ENCODE measurements at places on chromosomes 3 and 15.

GRCh38 chr3:186004209-186004608 is 66.4 kb upstream of the TRA2B start:
- no peak for DNase-seq

GRCh38 chr15:31337352-31338031 is 10.9 kb downstream of the KLF13 start:
- no peak for DNase-seq

- DNase-seq, result no peak
Measured at GRCh38 chr3:177367788-177368187, 170.5 kb upstream of the TBL1XR1 start.

DNA sequence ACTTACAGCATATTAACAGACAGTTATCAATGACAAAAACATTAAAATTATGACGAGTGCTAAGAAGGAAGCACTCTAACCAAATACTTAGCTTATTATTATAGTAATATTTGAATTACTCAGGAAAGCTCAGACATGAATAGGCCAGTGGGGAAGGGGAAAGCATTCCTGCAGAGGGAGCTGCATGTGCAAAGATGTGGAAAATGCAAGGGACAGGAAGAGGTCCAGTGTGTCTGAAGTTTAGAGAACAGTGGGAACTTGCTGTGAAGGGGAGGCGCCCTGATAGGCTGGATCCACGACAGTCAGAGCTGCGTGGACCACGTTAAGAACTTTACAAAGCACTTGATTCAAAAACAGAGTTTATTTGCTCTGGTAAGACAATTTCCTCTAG is 1.2 kb upstream of the SPICE1 start:
- DNase-seq, result no peak

- no peak for DNase-seq
Measured at GRCh38 chr15:97087006-97087741, 756.7 kb downstream of the NR2F2 start.

DNA sequence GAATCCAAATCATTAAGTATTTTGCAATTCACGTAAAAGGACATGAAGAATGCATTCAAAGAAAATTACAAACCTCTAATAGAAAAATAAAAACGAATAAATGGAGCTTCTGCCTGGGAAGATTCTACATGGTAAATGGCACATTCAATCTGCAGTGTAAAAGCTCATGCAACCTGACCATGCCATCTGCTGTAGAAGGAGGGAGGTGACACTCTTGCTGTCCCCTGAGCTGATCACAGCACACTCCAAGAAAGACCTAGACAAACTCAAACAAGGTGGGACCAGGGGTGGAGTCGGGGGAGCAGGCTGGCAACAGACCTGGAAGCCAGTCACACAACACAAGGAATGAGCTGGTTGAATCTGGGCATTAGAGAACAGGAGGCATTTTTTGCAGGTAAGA is 101.8 kb downstream of the BDH1 start:
- peak; percentile 51 for DNase-seq

DNA sequence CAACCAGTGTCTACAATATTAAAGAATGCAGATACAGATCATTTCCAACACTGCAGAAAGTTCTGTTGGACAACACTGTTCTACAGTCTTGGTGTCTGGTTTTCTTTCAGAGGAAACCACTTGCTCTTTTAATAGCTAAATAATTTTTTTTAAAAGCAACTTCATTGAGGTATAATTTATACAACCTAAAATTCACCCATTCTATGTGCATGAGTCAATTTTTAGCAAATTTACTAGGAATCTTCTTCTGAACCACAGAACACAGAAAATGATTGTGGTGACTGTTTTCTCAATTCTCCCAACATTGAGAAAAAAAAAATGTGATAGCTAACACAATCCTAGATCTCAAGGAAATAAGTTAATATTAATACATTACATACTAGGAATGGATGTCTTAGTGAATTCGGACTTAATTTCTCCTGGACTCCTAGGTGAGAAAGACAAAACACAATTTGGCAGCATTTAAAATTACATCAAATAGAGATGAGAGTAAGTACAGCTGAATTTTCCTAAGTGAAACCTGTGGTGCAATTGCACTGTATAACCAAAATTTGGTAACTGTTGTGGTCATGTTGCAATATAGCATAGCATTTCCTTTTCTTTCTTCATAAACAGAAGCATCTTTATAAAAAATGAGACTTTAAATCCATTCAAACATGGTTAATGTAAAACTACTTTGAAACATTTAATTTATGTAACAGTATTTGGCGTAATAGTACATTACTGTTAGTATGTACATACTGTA is 15.3 kb upstream of the PLCL2 start:
- no peak for DNase-seq

- no peak for DNase-seq
Measured at GRCh38 chr3:13157986-13158385, 84.8 kb upstream of the IQSEC1 start.

GRCh38 chr15:51401872-51402517 is 60.5 kb downstream of the GLDN start:
- peak; percentile 61 for DNase-seq

- no peak for DNase-seq
Measured at GRCh38 chr3:196634829-196635228, 4.7 kb upstream of the NRROS start.

DNA sequence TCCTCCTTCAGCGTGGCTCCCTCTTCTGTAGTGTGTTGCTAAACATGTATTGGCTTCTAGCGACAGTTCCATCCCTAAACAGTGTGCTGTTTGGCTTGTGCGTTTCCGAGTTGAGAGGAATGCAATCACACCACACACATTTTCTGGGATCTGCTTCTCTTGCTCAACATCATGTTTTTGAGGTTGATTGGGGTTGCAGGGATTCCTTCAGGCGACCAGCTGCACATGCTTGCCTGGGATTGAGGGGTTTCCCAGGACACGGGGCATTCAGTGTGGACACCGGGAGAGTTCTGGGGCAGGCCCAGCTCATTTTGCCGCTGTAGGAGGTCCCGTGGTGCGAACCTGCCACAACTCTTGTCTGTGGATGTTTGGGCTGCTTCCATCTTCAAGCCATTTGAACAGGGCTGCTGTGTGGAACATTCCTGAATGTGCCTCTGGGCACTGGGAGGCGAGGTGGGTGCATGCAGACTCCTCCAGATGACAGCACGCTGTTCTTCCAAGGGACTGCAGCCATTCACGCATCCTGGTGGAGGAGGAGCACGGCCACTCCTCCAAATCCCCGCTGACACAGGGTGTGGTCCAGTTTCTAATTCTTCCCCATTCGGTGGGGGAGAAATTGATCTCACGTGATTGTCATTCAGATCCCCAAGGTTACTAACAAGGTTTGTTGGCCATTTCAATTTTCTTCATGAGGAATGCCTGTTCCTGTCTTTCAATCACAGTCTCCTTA is 82.8 kb downstream of the PLXNA1 start:
- DNase-seq, result no peak

DNA sequence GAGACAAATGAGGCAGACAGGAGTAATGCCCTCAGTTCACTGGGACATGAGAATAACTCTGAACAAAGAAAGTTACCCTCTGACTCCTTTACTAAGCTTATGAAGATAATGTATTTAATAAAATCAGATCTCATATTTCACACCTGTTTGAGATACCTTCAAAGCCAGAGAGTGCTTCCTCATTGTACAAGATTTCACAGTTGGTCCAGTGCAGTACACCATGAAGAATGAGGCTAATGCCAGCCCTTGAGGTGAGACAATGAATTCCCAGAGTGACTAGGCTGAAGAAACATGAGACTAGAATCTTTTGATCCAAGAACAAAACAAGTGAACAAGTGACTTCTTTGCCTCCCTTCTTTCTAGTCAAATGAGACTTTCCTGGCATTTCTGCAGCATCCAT is 1133.8 kb downstream of the TUSC7 start:
- no peak for DNase-seq

GRCh38 chr3:155504682-155505081 is 211.2 kb upstream of the STRIT1 start:
- DNase-seq, result no peak

- DNase-seq, result no peak
Measured at GRCh38 chr3:34107669-34108068, 309.2 kb downstream of the PDCD6IP start.

- no peak for DNase-seq
Measured at GRCh38 chr15:69524814-69525213, 72.2 kb downstream of the RPLP1 start.

GRCh38 chr3:35500641-35501350 is 138.5 kb upstream of the ARPP21 start:
- DNase-seq, result no peak

DNA sequence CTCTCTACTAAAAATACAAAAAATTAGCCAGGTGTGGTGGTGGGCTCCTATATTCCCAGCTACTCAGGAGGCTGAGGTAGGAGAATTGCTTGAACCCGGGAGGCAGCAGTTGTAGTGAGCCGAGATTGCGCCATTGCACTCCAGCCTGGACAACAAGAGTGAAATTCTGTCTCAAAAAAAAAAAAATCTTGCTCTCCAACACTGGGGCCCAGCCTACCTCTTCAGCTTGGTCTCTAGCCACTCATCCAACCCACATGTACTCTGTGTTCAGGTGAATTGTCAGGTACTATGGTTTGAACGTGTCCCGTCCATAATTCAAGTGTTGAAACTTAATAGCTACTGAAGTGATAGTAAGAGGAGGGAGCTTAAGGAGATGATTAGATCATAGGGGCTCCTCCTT is 22.4 kb upstream of the RAB7A start:
- no peak for DNase-seq

GRCh38 chr3:106204160-106204868 is 335.5 kb upstream of the CBLB start:
- no peak for DNase-seq

- DNase-seq, result no peak
Measured at GRCh38 chr3:165641569-165642310, 195.5 kb downstream of the BCHE start.

- DNase-seq, result no peak
Measured at GRCh38 chr15:90315278-90315982, 36.7 kb upstream of the ZNF774 start.

GRCh38 chr3:72270072-72270681 is 485.2 kb upstream of the PROK2 start:
- DNase-seq, result peak; percentile 25

DNA sequence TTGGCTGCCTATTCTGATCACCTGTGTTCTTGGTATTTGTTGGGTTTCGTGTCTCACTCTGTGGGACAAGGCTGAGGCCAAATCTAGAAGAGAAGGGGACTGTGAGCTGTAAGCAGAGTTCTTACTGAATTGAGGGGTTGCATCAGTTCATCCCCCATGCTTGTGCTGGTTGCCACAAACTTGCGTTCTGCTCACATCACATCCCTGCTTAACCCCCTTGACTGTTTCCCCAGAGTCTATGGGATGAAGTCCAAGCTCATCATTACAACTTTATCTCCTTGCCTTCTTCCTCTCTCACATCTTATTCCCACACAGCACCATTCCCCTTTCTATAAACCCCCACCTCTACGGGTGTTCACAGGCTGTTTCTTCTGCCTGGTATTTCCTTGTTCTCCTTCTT is 143.8 kb upstream of the ABHD17C start:
- DNase-seq, result no peak

- DNase-seq, result no peak
Measured at GRCh38 chr15:55257012-55257670, 32.5 kb downstream of the RAB27A start.

- DNase-seq, result peak; percentile 57
Measured at GRCh38 chr3:196292286-196292923, 4.9 kb upstream of the PCYT1A start.

- DNase-seq, result no peak
Measured at GRCh38 chr3:196686436-196686835, 25.6 kb downstream of the CEP19 start.

GRCh38 chr3:188421836-188422540 is 268.0 kb downstream of the LPP start:
- peak; percentile 25 for DNase-seq

- no peak for DNase-seq
Measured at GRCh38 chr15:99421172-99421656, 144.6 kb upstream of the MEF2A start.

- DNase-seq, result no peak
Measured at GRCh38 chr15:77070180-77070494, 772 bp downstream of the TSPAN3 start.

DNA sequence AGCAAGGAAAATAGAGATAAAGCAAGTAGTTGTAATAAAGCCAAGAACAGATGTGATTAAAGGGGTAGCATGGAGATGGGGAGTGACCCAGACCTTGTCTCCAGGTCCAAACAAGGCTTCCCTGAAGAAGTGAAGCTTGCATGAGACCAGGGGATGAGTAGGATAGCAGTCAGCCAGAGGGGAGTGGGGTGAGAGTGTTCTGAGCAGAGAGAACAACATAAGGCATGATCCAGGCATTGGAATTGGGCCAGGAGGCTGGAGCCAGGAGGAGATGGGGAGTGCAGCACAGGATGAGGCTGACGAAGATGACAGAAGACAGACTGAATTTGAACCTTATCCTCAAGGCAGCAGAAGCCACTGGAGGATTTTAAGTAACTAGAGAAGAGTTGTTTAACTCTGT is 7.2 kb downstream of the TMOD2 start:
- DNase-seq, result no peak

GRCh38 chr3:172692751-172693338 is 18.0 kb downstream of the NCEH1 start:
- DNase-seq, result no peak

DNA sequence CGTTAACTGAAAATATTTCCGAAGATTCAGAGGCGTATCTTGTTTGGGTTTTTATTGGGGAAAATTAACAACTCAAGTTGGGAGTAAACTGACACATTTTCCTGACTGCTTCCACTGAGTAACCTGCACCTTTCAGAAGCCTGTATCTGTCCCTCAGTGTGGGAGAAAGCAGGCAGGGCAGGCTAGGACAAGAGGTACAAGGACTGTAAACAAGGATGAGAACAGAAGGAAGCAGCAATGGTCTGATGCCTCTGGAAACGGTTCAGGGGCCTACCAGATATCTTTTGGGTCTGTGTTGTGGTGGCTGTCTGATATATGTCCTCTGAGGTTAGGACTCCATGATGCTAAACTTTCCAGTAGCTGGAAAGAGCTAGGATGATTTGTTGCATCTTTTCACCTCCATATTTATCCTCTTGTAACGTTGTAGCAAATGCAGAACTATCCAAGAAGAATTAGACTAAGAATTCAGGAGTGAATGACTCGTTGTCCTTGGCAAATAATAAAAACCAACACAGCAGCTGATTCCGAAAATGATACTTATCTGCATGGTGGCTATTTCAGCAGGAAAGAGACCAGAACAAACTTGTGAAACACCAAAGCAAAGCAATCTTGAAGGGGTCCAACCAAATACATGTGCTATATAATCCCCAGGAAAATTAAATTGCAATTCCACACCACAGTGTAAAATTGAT is 195.9 kb upstream of the ICE2 start:
- no peak for DNase-seq

DNA sequence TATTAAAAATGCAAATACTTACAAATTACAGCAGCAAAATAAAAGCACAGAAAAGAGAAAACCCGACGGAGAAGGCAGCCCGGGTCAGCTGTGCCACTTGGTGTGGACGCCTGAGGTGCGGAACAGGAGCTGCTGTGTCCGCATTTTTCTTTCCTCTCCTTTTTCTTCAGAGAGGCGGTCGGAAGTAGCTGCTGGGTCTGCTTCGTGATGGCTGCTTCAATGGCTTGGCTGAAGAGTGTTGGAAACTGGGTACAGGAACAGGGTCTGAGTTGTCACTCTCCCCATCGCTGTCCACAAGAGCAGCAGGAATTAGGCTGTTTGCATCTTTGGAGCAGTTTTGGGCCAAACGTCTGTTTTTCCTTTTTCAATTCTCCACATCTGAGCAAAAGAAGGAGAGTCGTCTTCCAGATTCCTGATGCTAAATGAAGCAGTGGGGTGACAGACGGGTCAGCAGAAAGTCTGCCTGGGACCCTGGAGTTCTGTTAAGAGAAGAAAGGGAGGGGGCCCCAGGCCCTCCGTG is 53.5 kb upstream of the ARL8B start:
- DNase-seq, result no peak

- DNase-seq, result no peak
Measured at GRCh38 chr3:127974226-127974625, 59.2 kb downstream of the KBTBD12 start.

- no peak for DNase-seq
Measured at GRCh38 chr3:9077029-9077428, 113.8 kb upstream of the RAD18 start.

All from GM20000 (cell line).